ENCODE measurements at places on chromosomes 7 and 10.

DNA sequence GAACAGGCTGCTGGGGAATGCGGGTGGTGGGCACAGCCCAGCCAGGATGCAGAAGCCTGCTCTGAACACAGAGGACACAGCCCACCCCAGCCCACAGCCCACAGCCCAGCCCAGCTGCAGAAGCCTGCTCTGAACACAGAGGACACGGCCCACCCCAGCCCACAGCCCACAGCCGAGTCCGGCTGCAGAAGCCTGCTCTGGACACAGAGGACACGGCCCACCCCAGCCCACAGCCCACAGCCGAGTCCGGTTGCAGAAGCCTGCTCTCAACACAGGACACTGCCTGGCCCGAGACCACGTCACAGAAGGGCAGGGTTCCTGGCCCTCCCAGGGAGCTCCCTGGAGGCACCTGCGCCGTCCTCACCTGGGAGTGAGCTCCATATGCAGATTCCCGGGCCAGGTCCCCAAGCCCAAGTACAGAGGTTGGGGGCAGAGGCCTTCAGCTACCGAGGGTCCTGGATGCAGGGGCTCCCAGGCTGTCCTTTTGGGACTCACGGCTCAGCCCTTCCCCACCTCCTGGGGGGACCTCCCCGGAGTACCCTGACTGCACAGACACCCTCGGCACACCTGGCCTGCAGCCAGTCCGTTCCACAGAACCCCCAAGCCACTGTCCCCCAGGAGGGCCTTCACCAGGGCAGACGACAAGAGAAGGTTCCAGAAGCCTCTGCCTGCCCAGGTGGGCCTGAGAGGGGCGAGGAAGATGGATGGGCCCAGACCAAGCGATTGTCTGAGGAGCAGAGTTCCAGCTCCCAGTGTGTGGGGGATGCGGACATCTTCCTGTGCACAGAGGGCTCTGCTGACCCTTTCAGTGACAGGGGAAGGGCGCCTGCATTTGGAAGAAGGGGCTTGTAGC, 23.7 kb upstream of the FOXL3 start:
- DNase-seq, result no peak

- DNase-seq, result no peak
Observed at GRCh38 chr7:20240080-20240926, 23.1 kb upstream of the MACC1 start.

DNA sequence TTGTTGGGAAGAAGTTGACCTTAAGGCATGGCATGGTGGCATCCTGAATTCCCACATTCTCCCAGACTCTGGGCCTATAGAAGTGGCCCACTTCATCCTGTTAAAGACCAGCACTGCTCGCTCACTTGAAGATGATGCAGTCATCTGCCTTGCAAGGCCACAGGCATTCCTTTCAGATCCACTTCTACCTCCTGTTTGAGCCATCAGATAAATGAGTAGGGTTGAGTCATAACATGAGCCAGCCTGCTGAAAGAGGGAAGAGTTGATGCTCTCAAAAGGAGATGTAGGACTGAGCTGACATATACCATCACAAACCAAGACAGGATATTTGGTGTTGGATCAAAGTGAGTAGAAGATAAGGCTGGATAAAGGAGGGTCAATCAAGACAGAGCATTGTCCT, 1.5 kb upstream of the EBLN1 start:
- no peak for DNase-seq

- no peak for DNase-seq
Observed at GRCh38 chr10:68125772-68126171, 16.5 kb downstream of the MYPN start.

- peak; percentile 79 for DNase-seq
Observed at GRCh38 chr10:12484941-12485805, 135.8 kb downstream of the CAMK1D start.

DNA sequence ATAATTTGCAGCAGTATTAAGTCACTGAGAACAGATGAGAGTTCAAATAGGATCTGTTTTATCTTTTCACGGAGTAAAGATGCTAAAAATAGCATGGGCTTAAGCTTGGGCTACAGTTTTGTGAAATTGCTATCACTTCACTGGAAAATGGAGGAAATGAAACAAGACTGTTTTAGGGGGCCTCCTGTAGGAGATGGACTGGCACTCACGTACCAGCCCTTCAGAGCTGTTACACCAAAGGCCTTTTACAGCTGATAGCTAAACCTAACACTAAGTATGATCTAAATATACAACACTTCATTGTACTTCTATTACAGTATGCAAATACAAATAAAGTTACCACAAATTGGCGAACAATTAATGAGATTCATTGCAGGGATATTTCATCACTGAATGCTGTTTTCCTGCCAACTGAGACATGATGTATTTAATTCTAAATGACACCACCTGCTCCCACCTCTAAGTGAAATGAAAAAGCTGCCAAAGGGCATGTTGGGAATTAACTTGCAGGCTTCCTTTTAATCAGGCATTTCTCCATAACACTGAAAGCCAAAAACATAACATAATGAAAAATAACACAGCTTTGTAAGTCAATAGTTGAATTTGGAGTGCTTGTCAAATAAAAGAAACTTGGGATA, 304.5 kb upstream of the LRRN3 start:
- DNase-seq, result no peak

DNA sequence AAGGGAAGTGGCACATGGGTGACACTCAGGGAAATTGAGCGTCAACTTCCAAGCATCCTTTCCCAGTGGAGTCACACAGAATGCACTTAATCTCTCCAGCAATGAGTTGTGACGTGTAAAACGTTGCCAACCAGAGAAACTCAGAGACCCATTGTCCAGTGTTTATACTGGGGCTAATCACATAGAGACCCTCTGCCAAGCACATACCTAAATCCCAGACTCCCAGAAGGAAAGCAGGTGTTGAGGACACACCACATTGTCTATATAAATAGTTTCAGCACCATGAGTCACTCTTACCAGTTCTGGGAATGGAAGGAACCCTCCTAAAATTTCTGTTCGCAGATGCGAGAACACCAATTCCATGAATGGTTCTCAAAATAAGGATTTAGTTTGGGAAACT, 76.4 kb upstream of the BET1 start:
- no peak for DNase-seq

GRCh38 chr10:20443094-20443493, 454.0 kb downstream of the NEBL start:
- DNase-seq, result no peak

DNA sequence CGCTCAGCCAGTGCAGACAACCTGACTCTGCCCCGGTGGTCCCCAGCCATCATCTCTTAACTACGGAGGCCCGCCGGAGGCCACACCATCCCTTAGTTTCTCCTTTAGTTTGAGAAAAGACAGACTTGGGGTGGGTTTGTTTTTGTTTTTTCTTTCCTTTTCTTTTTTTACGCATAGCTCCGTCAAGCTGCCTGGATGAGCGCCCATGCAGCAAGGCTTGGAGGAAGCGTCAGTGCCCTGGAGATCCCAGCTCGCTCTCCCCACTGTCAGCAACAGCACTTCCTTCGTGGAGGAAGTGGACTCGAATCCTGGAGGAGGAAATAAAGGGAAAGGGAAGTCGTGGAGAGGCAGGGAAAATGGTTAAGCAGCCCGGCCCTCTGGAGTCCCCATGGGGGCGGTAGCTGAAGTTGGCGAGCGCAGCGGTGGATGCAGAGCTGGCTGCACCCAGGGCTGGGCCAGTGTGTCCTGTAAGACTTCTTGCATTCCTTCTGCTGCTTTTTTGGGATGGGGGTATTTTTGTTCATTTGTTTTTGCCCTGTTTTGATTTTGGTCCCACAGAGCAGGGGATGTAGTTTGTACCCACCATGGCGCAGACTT, 35.9 kb upstream of the GJD4 start:
- DNase-seq, result no peak

- peak; percentile 23 for DNase-seq
Observed at GRCh38 chr7:70775570-70776156, 356.3 kb upstream of the GALNT17 start.

DNA sequence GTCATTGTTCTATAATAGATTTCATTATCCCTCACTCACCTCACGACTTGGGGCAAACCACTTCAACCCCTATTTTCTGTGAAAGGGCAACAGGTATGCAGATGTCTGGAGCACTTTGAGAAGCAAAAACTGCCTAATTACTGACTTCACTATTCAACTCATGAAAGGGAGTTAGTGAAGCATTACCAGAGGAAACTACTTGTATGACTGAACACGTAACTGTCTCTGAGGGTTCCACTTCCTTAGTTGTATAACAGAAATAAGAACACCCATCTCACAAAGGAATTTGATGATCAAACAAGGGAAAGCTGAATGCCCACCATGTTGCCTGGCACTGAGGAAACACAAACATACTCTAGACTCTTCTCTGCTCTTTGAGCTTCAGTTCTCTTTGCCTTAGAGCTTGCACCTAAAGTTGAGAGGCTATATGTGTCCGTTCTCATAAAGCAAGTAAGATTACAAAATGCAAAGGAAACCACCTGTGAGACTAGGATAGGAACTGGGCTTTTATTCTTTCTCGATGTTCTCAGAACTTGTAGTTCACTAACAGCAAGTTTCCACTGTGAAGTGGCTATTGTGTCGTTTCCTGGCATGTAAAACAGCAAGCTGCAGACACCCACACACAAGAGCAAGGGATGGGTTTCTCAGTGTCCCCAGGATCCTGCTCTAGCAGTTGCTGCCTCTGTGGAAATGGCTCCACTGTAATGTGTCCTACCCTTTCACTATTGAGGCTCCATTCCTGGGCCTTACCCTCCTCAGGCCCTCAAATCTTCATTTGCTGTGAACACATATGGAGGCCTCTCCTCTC, 2.6 kb downstream of the TMEM243 start:
- no peak for DNase-seq

- peak; percentile 38 for DNase-seq
Observed at GRCh38 chr7:153190452-153190851, 430.9 kb downstream of the ACTR3B start.

DNA sequence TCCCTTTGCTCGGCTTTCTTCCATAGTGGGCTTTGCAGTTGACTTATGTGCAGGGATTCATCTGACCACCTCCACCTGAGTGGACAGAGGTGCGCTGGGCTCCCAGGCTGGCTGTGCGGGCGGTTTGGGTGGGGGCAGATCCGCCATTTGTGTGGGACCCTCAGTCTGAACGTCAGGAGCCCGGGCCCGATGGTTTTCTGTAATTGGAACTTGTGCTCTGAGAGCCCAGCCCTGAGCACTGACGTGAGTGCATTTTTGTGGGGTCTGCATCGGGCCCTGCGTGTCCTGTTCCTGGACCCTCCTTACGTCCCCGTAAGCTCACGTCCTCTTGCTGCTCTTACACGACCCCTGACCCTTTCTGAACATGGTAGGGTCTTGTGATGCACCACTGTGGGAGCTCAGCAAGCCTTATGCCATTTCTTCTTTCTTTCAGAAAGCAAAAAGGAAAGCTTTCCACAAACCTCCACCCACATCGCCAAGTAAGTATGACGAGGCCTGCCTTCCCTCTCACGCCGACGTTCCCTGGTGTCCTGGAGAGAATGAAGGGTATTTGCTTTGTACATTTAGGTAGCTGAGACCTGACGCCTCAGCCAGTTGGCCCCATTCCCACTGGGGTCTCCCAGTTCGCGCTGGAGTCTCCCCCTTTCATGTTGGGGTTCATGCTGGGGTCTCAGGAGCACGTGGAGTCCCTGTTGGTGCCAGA, 9.9 kb downstream of the IQCE start:
- DNase-seq, result no peak

GRCh38 chr7:157792241-157793086, 455.7 kb downstream of the DNAJB6 start:
- no peak for DNase-seq

DNA sequence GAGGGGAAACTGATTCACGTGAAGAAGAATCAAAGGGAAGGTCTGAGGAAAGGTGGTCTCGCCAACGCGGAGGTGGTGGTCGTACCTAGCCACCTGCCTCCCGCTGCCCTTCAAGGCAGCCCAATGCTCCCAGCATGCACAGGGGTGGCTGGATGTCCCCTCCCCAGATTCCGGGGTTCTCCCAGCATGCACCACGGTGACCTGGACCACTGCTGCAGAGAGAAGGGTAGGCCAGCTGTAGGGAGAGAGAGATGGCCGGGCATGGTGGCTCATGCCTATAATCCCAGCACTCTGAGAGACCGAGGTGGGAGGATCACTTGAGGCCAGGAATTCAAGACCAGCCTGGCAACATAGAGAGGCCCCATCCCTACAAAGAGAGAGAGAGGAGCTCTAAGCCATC, 32.4 kb upstream of the PPP2R2D start:
- no peak for DNase-seq

- no peak for DNase-seq
Observed at GRCh38 chr7:55212838-55213237, 152.3 kb upstream of the LANCL2 start.

DNA sequence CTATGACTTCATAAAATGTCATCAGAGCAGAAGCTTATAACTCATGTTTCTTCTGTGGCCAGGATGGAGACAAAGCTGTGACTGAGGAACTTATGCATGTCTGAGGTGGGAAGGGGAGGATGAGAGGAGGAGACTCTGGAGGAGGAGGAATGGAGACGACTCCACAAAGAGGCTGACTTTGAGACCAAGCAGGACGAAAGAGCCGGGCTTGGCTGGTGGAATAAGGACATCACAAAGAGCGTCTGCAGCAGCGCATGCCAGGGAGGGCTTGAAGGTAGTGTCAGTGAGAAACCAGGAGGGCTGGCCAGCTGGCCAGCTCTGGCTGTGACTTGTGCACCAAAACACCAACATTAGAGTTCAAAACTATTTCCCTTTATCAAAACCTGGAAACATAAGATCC, 6.1 kb upstream of the GDF2 start:
- DNase-seq, result no peak

DNA sequence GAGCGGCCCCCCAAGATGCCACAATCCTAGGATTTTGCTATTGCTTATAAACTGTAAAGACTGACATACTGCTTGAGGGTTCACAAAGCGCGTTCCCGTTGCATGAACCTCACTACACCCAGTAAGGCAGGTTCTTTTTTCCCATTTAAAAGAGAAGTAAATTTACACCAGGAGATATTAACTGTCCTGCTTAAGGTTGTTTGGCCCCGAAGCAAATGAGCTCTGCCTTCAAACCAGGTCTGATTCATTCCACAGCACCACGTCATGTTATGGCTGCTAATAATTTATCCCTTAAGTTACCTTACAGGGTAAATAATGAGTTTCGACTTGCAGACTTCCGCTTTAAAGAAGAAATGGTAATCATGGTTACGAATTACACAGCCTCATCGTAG, 559 bp upstream of the FKBP14 start:
- peak; percentile 62 for DNase-seq

GRCh38 chr10:3995302-3996210, 210.5 kb upstream of the KLF6 start:
- DNase-seq, result no peak

GRCh38 chr10:129719415-129719739, 244.7 kb downstream of the EBF3 start:
- DNase-seq, result no peak

GRCh38 chr7:114823290-114823689, 98.6 kb upstream of the MDFIC start:
- DNase-seq, result no peak

DNA sequence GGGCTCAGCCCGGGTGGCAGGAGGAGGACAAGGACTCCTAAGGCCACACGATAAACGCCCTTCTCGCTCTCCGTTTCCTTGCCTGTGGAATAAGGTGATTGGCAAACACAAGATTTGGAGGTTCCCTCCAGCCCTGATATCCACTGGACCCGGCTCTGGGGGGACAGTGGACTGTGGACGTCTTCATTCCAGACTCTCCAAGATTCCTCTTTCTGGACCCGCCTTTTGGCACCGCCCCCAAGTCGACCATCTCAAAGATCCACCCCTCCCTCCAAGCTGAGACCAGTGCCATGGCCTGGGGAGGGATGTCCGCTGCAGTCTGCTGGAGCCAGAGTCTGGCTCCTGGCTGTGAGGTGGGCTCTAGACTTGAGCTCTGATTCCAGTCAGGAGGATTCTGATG, 23.6 kb downstream of the ZNF783 start:
- peak; percentile 31 for DNase-seq

Measured in hematopoietic multipotent progenitor cell treated with erythropoietin and hydrocortisone succinate and interleukin-3 and kit ligand, for 4 days (in vitro differentiated cells).